ENCODE measurements at places on chromosomes 2 and 18.

- H3K36me3 ChIP-seq, result no peaks in the 10 kb centered on the region
- no peak for DNase-seq
- H3K27me3 ChIP-seq, result no peaks in the 10 kb centered on the region
Observed at GRCh38 chr2:236552581-236553363, 16.9 kb upstream of the ACKR3 start.

DNA sequence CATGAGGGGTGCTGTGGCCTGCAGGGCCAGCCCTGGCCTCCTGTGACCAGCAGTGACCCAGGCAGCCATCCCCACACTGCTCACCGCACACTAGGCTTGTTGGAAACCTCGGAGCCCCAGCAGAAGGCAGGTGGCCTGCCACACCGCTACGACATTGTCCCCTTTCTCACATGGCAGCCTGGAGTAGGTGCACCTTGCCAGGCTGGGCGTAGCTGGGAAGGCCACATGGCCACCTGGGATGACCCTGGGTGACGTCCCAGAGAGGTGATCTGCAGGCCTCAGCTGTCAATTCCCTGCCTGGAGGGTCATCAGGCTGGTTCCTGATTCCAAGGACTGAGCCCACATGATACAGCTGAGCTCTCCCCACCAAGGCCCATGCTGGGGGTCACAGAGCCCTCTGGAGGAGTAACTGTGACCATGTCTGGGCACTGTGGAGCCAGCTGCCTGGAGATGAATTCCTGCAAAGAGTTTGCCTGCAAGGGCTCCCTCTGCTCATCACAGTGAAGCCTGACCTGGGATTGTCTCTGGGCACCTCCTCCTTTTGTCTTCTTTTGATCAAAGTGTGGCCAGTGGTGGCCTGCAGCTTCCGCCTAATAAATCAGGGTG lies 119.6 kb upstream of the OTOS start:
- no peaks in the 10 kb centered on the region for H3K36me3 ChIP-seq
- H3K4me1 ChIP-seq, result no peaks in the 10 kb centered on the region
- H3K4me3 ChIP-seq, result no peak overlapping the region
- no peaks in the 10 kb centered on the region for H3K27me3 ChIP-seq

GRCh38 chr2:128057334-128057733 lies 29.5 kb upstream of the SAP130 start:
- DNase-seq, result no peak
- no peak overlapping the region for H3K27ac ChIP-seq
- H3K36me3 ChIP-seq, result no peaks in the 10 kb centered on the region
- H3K4me1 ChIP-seq, result no peaks in the 10 kb centered on the region
- no peak overlapping the region for H3K4me3 ChIP-seq

GRCh38 chr2:44429034-44429433 lies 67.3 kb downstream of the CAMKMT start:
- no peaks in the 10 kb centered on the region for H3K4me1 ChIP-seq
- H3K27me3 ChIP-seq, result no peaks in the 10 kb centered on the region
- no peak overlapping the region for H3K4me3 ChIP-seq
- no peak for DNase-seq
- H3K36me3 ChIP-seq, result no peaks in the 10 kb centered on the region

GRCh38 chr2:40244251-40244650 lies 207.6 kb downstream of the SLC8A1 start:
- no peaks in the 10 kb centered on the region for H3K36me3 ChIP-seq
- no peaks in the 10 kb centered on the region for H3K27me3 ChIP-seq
- H3K27ac ChIP-seq, result no peak overlapping the region
- no peak for DNase-seq

DNA sequence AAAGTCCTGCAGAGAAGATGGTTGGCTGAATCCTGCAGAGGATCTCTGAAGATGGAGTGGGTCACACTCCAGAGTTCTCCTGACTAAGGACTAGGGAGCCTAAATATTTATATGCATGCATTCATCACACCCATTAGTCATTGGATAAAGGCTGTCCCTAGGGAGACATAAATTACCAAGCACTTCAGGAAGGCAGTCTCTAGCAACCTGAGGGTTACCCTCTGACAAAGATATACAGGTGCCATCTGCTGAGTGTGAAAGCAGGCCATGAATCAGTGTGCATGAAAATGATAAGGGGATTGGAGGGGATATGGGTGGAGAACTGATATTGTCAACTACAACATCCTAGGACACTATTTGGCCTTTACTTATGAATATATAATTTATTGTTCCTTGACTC lies 294.8 kb upstream of the DDX18 start:
- no peaks in the 10 kb centered on the region for H3K27me3 ChIP-seq
- DNase-seq, result no peak
- H3K4me3 ChIP-seq, result no peak overlapping the region
- no peaks in the 10 kb centered on the region for H3K36me3 ChIP-seq
- H3K4me1 ChIP-seq, result no peaks in the 10 kb centered on the region

GRCh38 chr2:133908171-133908570 lies 339.9 kb upstream of the NCKAP5 start:
- no peak overlapping the region for H3K4me3 ChIP-seq
- H3K27ac ChIP-seq, result no peak overlapping the region
- H3K4me1 ChIP-seq, result no peaks in the 10 kb centered on the region
- no peaks in the 10 kb centered on the region for H3K36me3 ChIP-seq
- no peaks in the 10 kb centered on the region for H3K27me3 ChIP-seq

GRCh38 chr18:43680096-43680495 lies 402.8 kb upstream of the SYT4 start:
- no peaks in the 10 kb centered on the region for H3K36me3 ChIP-seq
- DNase-seq, result no peak
- H3K4me3 ChIP-seq, result no peak overlapping the region
- no peaks in the 10 kb centered on the region for H3K4me1 ChIP-seq
- H3K27ac ChIP-seq, result no peak overlapping the region
- no peaks in the 10 kb centered on the region for H3K27me3 ChIP-seq

DNA sequence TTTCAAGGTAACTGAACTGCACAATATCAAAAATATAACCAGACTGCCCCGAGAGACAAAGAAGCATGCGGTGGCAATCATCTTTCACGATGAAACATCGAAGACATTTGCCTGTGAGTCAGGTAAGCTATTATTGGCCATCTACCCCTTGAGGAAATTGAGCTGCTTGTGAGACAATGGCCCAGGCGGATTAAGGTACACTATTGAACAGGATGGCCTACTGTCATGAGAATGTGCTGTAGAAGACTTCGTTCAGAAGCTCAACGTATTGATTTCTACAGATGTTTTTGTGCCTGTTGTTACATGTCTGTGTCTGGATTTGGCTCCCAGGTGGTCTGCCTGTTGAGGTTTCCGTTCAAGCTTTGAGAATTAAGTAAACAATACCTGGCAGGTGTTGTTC lies 198.7 kb downstream of the DOK6 start:
- no peaks in the 10 kb centered on the region for H3K4me1 ChIP-seq
- H3K36me3 ChIP-seq, result no peaks in the 10 kb centered on the region
- H3K27me3 ChIP-seq, result no peaks in the 10 kb centered on the region
- H3K27ac ChIP-seq, result no peak overlapping the region
- no peak overlapping the region for H3K4me3 ChIP-seq
- DNase-seq, result no peak

DNA sequence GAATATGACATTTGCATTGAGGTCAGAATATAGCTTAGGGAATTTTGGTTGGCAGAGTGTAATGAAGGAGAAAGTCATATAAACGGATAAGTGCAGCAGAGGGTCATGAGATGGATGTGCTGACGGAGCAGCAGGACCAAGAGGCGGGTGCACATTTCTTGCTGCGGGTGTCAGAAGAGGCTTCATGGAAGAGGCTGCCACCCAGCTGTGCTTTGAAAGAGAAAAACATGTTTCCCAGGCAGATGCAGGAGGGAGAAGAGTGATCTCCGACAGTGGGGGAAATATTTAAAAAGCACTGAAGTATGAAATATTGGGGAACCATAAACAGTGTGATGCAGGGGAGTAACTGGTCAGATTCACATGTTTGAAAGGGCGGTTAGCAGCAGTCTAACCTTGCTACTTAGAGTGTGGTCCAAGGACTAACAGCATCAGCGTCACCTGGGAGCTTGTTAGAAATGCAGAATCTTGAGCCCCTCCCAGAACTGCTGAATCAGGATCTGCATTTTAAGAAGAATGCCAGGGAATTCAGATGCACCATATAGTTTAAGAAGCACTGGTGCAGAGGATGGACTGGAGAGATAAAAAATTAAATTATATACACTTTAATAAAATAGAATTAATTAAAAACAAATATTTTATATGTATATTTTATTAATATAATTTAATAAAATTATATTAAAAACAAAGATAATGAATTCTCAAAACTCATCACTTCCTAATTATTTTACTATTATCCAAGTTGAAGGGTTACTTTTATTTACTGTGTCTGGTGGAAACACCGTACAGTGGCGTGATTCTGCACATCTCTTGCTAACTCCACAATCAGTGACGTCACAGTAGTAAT lies 36.1 kb upstream of the SCYGR1 start:
- no peaks in the 10 kb centered on the region for H3K36me3 ChIP-seq
- H3K4me1 ChIP-seq, result no peaks in the 10 kb centered on the region
- no peaks in the 10 kb centered on the region for H3K27me3 ChIP-seq
- no peak for DNase-seq
- no peak overlapping the region for H3K27ac ChIP-seq
- no peak overlapping the region for H3K4me3 ChIP-seq

- DNase-seq, result no peak
- no peak overlapping the region for H3K27ac ChIP-seq
- H3K27me3 ChIP-seq, result peaks cover 2% of the 10 kb centered on the region
- H3K4me3 ChIP-seq, result no peak overlapping the region
- H3K36me3 ChIP-seq, result no peaks in the 10 kb centered on the region
Observed at GRCh38 chr2:43841949-43842865, 3.4 kb downstream of the ABCG8 start.

DNA sequence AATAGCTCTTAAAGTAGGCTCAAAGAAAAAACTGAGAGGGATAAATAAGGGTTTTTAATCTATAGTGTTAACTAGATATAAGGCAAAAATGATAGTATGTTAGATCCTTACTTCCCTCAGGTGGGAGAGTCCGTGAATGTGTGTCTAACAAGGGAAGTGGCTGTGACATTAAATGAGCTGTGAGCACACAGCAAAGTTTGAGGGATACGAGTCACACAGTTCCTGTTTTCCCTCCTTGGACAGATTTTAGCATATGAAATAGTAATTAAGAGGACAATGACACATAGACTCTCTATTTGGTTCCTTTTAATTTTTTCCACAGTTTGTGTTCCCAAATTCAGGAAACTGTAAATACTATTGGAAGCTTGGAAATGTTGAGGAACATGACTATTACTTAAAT lies 148.4 kb upstream of the CAVIN2 start:
- no peaks in the 10 kb centered on the region for H3K27me3 ChIP-seq
- DNase-seq, result no peak
- no peak overlapping the region for H3K4me3 ChIP-seq
- no peaks in the 10 kb centered on the region for H3K36me3 ChIP-seq
- H3K4me1 ChIP-seq, result no peaks in the 10 kb centered on the region

- no peaks in the 10 kb centered on the region for H3K36me3 ChIP-seq
- no peak for DNase-seq
- no peaks in the 10 kb centered on the region for H3K4me1 ChIP-seq
Observed at GRCh38 chr18:75625966-75626365, 198.5 kb upstream of the SMIM21 start.

GRCh38 chr2:104856086-104856972 lies 2.4 kb downstream of the POU3F3 start:
- peaks cover 26% of the 10 kb centered on the region for H3K4me1 ChIP-seq
- H3K27ac ChIP-seq, result no peak overlapping the region
- no peaks in the 10 kb centered on the region for H3K36me3 ChIP-seq
- H3K4me3 ChIP-seq, result no peak overlapping the region

DNA sequence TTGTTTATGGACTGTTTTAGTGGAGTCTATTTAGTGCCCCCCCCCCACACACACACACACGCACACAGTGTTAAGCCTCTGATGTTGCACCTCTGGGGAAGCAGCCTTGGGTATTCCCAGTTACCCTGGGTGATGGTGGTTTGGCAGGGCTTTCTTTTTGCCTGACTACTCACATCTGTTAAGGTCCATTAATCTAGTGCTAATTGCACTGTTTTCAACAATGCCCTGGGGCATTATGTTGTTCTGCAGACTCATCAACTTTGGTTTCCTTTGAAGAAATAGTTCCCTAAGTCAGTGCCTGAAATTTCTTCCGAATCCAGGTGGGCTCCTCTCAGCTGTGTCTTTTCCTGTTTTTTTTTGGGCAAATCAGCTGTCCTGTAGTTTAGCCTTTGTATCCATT lies 34.7 kb downstream of the SPOPL start:
- H3K4me1 ChIP-seq, result no peaks in the 10 kb centered on the region
- no peaks in the 10 kb centered on the region for H3K27me3 ChIP-seq
- no peaks in the 10 kb centered on the region for H3K36me3 ChIP-seq
- no peak overlapping the region for H3K27ac ChIP-seq
- no peak overlapping the region for H3K4me3 ChIP-seq
- DNase-seq, result no peak

DNA sequence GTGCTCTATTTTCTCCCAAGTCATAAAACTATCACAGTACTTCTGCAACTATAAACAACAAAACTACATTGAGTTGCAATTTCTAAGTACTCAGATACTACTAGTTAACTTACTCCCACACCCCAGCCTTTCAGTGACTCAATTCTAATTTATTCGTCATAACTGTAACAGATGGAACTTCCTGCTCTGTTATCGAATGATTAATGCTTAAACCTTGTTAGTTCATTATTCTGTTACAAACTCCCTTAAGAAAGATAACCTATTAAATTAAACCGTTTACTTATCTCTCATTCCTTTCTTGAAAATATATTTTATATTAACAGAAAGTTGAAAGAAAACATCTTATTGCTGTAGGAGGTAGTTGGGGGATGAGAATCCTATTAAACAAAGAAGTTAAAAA lies 17.0 kb downstream of the TNFAIP6 start:
- no peak overlapping the region for H3K4me3 ChIP-seq
- peaks cover 2% of the 10 kb centered on the region for H3K4me1 ChIP-seq
- no peaks in the 10 kb centered on the region for H3K27me3 ChIP-seq
- H3K36me3 ChIP-seq, result no peaks in the 10 kb centered on the region
- no peak for DNase-seq
- no peak overlapping the region for H3K27ac ChIP-seq

DNA sequence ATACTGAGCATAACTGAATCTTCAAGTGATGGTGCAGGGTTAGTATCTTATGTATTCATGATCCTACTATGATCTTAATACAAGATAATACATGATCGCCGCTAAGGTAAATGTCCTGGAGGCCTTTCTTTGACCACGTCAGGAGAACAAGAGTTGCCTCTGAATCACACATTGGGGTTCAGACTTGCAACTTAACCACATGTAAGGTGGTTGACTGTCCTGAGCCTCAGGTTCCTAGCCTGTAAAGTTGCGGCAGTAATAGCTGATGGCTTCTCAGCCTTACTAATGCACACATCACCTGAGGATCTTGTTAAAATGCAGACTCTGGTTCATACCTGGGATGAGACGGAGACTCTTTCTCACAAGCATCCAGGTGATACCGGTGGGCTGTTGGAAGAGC lies 112.5 kb downstream of the MGAT5 start:
- H3K36me3 ChIP-seq, result peaks cover 31% of the 10 kb centered on the region
- peaks cover 10% of the 10 kb centered on the region for H3K4me1 ChIP-seq

DNA sequence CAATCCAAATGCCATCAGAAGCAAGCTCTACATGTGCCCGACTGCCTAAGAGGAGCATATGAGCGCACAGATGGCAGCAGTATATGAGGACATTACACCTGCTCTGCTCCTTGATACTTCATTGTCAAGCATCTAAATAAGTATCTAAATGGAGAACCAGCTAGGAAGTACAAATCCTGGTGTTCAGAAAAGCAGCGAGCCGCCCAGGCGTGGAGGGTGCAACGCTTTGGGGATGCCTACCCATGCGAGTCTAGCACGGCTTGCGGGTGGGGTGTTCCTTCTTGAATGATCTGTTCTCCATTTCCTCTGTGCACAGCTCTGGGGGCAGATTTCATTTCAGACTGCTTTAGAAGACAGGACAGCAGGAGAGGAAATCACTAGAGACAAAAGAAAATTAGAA lies 63.0 kb upstream of the BCL2L11 start:
- H3K4me3 ChIP-seq, result no peak overlapping the region
- H3K36me3 ChIP-seq, result no peaks in the 10 kb centered on the region
- H3K27me3 ChIP-seq, result no peaks in the 10 kb centered on the region
- no peak for DNase-seq
- peaks cover 12% of the 10 kb centered on the region for H3K4me1 ChIP-seq
